GM12891 (cell line): ENCODE measurements at places on chromosomes 5 and 9.
A peak's percentile ranks its signal among the peaks of the same experiment; 100 is the strongest.

DNA sequence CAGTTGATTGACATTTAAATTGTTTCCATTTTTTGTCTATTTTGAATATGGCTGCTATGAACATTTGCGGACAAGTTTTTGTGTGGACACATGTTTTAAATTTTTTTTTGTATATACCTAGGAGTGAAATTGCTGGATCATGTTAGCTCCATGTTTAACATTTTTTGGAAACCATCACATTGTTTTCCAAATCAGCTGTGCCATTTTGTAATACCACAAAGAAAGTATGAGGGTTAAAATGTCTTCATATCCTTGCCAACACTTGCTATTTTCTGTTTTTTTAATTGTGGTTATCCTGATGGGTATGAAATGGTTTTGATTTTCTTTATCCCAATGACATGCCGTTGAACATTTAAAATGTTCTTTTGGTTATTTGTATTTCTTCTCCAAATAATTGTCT lies 52.1 kb downstream of the CARTPT start:
- no peak for DNase-seq

DNA sequence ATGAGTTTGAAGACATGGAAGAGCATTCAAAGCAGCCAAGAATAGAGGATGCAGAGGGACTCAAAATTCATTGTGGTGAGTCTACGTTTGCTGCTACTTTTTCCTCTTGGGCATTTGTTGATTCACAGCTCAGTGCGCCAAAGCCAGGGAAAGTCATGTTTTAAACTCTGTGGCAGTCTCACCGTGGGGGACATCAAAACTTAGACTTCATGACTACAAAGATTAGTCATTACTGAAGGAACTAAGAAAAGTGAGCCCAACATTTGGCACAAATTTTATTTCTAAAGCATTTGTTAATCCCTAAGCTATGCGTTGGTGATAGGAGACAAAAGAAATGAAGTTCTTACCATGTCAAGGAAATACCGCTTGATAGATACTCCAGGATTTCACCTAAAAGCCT lies 73.7 kb upstream of the MTAP start:
- no peak for DNase-seq

DNA sequence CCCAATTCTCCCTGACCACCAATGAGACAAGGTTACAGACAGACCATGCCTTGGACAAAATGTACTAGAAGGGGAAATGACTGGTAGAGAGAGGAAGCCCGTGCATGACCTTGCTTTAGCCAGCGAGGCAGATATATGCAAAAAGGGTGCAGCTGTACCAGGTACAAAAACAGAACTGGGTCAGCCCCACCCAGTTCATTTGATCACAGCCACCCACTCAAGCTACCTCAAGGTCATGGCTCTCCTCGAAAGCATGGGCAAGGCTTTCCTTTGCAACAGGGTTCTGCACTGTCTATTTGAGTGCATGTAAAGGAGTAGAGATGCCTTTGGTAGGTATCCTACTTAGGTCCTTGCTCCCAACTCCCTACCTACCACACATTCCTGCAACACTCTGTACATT lies 33.3 kb downstream of the TLE1 start:
- DNase-seq, result no peak

DNA sequence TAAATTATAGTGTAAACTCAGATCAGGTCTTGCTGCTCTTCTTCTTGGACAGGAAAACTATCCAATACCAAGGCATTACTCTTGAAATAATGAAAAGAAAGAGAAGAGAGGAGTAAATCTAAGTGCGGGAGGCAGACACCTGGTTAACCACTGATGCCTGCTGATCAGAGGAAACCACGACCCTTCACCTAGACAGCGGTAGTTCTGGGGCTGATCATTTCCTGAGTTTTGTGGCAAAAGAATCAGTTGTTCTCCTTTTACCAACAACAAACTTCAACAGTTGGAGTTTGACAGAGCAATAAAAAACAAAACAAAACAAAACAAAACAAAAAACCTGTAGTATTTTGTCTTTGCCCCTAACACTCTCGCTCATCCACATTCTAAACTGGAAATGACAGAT lies 3.0 kb downstream of the RLN1 start:
- no peak for DNase-seq

- DNase-seq, result no peak
Observed at GRCh38 chr9:70315389-70315788, 56.6 kb downstream of the SMC5 start.

DNA sequence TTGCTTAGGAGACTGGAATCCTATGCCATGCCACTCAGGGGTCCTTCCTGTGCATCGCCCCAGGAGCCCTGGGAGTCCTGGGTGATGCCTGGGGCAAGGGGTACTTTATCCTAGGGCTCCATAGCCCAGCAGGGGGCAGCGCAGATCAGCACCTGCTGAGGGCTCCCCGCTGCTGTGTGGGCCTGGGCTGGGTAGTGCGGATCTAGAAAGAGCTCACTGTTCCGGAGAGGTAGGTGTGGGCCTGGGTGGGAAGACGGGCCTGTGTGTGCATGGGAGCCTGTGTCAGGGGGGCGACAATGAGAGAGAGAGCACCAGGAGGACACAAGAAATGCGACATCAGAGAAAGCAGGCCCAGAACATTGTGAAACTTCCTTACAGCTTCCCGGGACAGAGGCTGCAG lies 11.4 kb upstream of the DAB2IP start:
- DNase-seq, result peak; percentile 52

DNA sequence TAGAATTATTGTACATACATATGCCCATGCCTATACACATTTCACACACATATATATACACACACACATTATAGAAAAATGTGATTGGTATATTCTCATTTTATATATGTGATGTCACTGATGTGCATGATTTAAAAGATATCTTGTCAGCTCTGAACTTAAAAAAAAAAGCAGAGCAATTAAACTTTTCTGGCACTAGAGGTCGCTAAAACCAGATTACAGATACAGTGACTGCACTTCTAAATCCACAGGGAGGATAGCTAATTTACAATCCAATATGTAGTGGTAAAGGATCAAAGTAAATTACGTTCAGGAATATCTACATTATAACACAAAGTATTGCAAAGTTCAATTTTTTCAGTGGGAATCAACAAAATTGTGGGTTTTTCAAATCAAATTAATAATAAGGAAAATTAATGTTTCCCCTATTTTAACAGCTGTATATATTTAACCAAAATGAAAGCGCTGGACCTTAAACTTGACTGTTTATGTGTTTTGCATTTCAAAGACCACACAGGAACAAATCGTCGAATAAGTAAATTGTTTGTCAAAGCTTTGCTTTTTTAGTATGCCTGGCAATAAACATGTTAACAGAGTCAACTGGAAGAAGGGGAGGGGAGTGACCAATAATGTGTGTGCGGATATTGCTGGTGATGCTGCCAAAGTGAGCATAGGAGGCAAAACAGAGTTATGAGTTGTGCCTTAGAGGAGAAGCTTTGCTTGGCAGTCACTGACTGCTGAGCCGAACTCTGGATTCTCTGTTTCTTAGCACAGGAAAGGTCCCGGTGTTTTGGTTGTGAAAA lies 1201.4 kb upstream of the C9orf72 start:
- no peak for DNase-seq

DNA sequence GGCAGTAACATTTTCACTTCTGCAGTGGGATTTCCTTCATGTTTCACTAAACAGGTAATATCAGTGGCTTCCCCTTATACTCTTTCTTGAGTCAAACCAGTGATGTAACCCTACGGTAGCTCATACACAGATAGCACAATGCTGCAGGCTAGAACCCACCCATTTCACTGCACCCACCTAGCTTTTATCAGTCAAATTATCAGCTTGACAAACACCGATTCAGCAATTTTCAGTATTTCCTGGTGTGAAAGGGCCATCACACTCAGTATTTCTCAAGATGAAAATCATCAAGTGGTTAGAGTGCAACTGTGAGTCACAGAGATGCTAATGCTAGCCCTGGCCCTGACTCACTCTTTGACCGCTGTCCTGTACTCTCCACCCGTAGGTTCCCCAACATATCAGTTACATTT lies 242.3 kb upstream of the PTGER4 start:
- no peak for DNase-seq

DNA sequence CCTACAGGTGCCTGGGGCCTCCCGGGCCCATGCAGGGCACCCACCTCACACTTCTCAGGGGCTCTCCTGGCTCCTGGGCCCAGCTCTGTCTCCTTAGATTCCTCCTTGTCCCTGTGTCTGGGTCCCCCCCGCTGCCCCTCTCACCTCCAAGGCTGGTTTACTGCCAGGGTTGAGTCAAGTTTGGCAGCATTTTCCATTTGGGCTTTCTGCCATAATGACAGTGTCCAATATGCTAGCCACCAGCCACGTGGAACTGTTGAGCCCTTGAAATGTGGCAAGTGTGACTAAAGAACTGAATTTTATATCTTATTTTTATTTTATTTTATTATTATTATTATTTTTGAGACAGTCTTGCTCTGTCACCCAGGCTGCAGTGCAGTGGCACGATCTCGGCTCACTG lies 1.9 kb downstream of the TTC16 start:
- DNase-seq, result no peak
